ENCODE measurements at places on chromosomes 1 and 21. TPM values are rescaled to one million over a fixed set of nuclear protein-coding genes. Genes with fewer than 3 reads are reported as not detected.

DNA sequence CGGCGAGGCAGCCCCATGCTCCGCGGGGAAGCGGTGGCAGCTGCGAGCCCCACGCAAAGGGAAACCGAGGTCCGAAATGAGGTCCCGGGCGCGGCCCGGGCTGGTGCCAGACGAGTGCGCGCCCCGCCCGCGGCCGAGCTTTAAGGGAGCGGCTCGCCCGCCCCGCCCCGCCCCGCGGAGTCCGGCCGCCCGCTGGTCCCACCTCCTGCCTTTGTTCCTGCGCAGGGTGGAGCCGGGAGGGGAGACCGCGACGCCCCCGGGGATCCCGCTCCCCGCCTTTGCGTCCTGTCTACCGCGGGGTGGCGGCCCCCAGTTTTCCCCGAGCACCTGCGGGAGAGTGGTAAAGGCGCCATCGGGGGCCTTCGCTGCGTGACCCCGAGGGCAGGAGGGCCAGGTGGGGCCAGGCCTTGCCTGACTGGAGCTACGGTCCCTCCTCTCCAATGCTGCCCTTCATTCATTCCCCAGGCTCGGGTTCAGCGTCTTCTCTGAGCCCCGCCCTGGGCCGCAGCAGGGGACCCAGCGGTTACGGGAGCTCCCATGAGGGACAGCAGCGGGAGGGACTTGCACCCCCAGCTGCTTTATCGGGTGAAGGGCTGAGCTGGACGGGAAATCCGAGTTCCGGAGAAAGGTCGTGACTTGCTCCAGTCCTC is at the start of gene HES2:
Gene HES2, minus strand, starts transcription at position 116 of the 650 bp plus-strand sequence. Its CDS starts 99 bp downstream, at position 17.
- DNase-seq, result no peak

DNA sequence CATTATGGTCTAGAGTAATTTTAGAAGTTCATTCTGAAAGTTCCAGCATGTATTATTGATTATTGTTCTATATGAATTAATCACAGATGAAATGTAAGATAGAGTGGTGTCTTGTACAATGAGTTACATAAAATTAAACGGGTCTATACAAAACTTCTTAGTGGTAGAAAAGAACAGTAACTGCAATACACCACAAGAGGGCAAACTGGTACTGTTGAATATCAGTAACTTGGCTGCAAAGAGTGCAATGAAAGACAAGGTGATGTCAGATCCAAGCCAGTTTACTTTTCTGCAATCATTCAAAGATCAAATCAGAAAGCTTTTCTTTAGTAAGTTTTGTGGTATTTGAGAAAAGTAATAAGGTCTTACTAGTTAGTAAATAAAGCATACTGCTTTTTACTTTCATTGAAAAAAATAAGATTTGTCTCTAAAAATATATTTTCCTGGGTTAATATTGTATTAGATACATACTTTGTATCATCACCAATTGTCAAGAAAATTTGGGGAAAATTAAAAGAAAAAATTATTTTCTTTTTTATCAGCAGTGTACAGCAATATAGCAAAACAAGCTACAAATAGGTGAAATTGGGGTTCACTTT is 66.4 kb upstream of the BTG3 start:
- DNase-seq, result no peak

- no peak for DNase-seq
Measured at GRCh38 chr21:44704636-44705001, 6.8 kb downstream of the TSPEAR start.

The CYP4X1 gene
- 8.2 TPM for polyA plus RNA-seq

- no peak for DNase-seq
Measured at GRCh38 chr21:45873418-45873817, 108.2 kb upstream of the COL6A1 start.

All from right renal pelvis (tissue), 4 donors.